ENCODE measurements at places on chromosomes 11 and 22.

- DNase-seq: no peak
Measured at GRCh38 chr11:20207781-20208621, 47.7 kb upstream of the DBX1 start.

DNA sequence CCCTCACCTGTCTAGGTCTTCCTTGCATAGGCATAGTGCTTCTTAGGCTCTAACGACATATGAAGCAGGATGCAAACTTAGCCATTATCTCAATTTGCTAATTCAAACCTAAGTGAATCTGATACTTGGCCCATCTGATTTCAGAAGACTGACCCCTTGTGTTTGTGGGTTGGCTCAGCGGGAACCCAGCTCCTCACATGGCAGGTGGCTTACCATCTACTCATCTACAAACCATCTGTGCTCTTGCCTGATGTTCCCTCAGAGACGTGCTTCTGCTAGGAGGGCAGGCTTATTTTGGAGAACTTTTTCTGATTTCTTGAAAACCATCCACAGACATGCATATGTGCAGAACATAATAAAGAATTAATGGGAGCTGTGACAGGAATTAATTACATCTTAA, 15.2 kb downstream of the ELMOD1 start:
- DNase-seq: no peak

GRCh38 chr22:31124811-31125465, 2.2 kb downstream of the INPP5J start:
- no peak for DNase-seq

GRCh38 chr11:19703211-19703610, 9.4 kb upstream of the NAV2 start:
- DNase-seq: no peak

GRCh38 chr11:86570020-86570419, 102.4 kb downstream of the ME3 start:
- no peak for DNase-seq

GRCh38 chr22:33842421-33843094, 77.7 kb downstream of the LARGE1 start:
- DNase-seq: no peak

- DNase-seq: no peak
Measured at GRCh38 chr22:19559324-19559811, 35.2 kb upstream of the CLDN5 start.
